ENCODE measurements at places on chromosomes 1 and 21.

GRCh38 chr21:23045955-23046354 lies 2047.7 kb downstream of the NCAM2 start:
- no peak for DNase-seq

DNA sequence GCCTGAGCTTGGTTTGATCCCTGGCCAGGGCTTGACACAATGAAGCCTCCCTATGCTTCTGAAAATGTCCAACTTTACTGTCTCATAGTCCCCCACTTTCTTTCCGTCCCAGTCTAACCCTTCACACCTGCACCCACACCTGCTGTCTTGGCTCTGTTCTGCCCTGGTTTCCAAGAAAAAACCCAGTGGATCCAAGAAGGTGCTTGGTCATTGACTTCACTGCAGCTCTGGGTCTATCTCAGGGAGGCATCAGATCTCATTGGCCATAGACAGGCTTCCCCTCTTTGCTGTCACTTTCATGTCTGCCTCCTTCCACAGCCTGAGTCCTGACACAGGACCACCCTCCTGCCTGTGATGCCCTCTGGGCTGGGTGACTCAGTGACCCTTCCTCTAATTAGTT lies 37.8 kb upstream of the ETV3 start:
- DNase-seq, result no peak

GRCh38 chr1:229952670-229953520 lies 114.1 kb upstream of the GALNT2 start:
- DNase-seq, result no peak

DNA sequence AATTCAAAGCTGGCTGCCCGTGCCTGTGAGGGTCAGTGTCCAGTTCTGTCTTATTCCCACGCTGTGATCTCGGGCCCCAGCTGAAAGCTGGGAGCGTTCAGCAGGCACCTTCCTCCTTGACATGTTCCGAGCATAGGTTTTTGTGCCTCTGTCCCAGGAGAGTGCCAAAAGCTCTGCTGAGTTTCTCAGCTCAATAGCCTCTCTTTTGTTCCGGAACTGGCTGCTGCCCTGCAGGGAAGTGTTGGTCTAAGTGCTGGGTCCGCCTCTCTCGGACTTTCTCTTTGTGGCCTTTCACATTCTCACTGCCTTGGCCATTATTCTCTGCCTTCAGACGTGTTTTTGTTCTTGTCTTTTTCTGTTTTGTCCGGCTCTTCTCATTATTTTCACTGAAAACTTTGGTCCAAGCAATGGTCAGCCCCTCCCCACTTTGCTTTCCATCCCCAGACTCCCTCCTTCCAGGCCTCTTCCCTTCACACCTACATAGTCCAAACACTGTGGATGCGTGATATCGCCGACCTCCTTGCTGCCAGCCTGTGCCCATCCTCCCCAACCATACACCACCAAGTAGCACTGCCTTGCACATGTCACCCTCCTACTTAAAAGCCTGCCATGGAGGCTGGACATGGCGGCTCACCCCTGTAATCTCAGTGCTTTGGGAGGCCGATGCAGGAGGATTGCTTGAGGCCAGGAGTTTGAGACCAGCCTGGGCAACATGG lies 233.8 kb downstream of the RHOU start:
- DNase-seq, result no peak

- DNase-seq, result no peak
These were observed 12.2 kb downstream of the RHBDL2 start for GRCh38 chr1:38929476-38929875.

DNA sequence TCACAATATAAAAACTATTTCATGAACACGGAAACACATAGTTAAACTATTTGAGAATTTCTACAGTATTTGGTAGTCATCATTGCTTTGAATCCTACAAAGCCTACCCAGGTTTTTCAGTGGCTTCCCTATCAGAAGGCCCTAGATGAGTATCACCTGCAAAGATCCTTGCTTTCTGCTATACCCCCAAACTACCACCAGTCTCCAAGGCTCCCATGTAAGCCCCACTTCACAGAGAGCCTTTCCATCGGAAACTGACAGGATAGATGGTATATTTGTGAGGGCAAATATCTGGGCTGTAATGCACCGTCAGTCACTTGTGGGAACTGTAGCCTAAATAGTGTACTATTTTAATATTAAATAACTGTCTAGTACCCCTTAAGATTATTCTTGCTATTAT lies 674.3 kb downstream of the BRINP3 start:
- no peak for DNase-seq

DNA sequence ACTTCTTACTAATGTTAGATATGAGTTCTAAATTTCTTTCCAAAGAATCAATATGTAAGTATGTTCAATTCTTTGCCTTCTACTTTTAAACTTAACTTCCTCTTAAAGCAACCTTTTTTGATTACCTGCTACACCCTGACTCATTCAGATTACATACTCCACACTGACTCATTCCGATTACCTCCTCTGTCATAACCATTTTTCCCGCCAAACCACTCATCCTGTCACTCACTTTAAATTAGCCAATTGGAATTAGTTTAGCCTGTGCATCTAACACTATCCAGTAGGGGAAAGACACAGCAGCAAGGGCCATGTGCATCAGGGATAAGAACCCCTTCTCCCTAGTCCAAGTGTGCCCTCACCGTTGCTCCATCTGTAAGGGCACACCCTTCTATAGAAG lies 815.5 kb downstream of the BRINP3 start:
- DNase-seq, result no peak

DNA sequence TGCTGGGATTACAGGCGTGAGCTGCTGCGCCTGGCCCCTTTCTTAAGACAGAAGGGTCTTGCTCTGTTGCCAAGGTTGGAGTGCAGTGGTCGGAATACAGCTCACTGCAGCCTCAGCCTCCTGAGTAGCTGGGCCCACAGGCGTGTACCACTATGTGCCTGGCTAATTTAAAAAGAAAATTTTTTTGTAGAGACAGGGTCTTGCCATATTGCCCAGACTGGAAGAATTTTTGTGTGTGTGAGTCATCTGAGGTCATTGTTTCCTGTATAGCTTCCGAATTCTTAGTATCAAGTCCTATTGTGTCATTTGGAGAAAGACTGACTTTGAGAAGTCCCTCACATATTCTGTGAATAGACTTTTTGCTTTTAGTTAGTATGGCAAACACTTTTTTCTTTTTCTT lies 4.7 kb downstream of the SZRD1 start:
- DNase-seq, result no peak

- no peak for DNase-seq
These were observed 149.2 kb downstream of the BEND5 start for GRCh38 chr1:48627486-48627885.

DNA sequence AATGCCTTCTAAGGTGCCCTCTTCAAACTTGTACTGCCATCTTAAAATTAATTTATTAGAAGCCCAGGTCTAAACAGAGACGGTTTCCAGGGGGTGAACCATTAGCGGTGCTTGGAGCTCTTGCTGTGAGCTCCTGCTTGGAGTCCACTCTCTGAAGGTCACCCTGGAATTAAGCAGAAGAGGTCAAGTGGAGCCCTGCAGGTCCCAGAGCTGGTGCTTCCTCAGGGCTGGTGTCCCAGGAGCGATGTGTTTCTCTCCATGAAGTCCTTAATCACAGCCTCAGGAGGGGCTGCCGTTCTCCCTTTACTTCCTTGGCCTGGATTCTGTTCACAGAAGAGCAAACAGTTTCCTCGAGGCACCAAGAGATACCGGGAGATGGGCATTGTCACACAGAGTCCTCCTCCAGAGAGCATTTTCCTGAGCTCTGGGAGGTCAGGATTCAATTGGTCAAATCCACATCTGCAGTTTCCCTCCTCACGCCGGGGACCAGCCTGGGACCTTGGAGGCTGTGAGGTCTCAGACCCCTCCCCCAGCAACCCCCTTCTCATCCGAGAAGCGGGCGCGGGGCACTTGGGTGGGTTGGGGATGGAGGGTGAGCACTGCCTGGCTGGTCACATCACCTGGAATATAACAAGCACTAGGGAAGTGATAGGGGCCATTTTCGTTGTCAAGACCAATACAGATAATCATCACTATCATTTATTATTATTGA lies 310.4 kb downstream of the AJAP1 start:
- DNase-seq, result no peak

DNA sequence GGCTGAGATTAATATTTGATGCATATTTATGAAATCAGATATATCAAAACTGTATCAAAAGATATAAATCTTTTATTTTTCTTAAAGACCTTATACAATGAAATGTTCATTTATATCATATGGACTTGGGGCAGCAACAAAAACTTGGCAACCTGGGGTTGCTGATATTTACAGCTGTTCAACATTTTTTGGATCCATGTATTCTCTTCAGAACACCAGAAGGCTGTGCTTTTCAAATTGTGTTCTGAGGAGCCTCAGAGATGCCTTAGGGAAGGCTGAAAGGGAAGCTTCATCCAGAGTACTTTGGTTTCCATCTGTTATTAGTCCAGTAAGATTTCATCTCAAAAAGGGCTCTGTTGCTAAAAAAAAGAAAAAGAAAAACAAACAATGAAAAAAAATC lies 94.8 kb downstream of the DISC1 start:
- no peak for DNase-seq

- DNase-seq, result no peak
These were observed 174.3 kb downstream of the TGFBR3 start for GRCh38 chr1:91711504-91712247.

DNA sequence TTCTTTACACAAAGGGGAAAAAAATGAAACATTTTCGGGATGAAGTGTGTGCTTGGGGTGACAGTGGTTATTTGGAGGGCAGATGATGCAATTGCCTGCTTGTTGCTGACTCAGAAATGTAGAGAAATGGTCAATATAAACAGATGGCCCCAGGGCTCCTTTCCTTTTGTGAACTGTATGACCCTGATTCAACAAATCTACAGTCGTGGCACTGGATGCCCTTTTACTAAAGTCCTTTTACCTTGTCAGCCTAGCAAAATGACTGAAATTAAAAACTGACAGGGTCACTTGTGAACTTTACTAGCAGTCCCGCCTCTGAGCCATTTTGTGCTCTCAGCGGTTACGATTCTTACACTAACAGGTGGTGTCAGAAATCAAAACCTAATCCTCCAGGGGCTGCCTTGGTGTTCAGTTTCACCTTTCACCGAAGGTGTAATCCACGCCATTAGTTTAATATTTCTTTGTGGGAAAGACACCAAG lies 49.8 kb downstream of the GREM2 start:
- DNase-seq, result no peak

DNA sequence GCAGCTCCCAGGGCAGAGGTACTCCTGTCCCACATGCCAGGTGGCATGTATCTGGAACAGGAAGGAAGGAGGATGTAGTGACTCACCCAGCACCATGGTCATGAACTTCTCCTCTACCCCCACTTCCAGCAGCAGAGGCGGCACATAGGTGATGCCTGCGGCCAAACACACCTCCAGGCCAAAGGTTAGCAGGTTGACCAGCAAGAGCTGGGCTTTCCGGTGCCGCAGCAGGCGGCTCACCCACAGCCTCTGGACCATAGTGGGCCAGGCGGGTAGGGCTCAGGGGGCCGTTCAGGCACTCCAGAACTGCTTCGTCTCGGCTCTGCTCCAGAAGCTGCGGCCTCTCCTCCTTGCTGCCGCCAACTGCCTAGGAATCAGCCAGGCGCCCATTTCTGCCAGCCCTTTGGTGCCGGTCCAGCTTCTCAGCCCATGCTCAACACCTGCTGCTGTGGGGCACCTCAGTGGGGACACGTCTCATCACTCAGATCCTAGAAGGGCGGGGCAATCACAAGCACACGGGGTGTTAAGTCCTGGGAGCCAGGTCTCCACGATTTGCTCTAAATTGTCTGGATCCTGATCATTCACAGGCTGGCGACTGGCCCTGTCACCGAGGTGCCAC lies 15.8 kb downstream of the SLC45A3 start:
- DNase-seq, result no peak

- DNase-seq, result no peak
These were observed 669.4 kb downstream of the SMYD3 start for GRCh38 chr1:245837718-245838117.

- DNase-seq, result no peak
These were observed 480.6 kb downstream of the CAMTA1 start for GRCh38 chr1:7265771-7266371.

Measured in stimulated activated CD4-positive, alpha-beta T cell treated with anti-CD3 and anti-CD28 coated beads, Interleukin-1b, Interleukin-23, amount 100 ng/mL, for 1 hour (primary cell).